ENCODE measurements at places on chromosomes 2 and 18.

- DNase-seq = no peak
Observed at GRCh38 chr18:5068851-5069250, 128.2 kb downstream of the AKAIN1 start.

DNA sequence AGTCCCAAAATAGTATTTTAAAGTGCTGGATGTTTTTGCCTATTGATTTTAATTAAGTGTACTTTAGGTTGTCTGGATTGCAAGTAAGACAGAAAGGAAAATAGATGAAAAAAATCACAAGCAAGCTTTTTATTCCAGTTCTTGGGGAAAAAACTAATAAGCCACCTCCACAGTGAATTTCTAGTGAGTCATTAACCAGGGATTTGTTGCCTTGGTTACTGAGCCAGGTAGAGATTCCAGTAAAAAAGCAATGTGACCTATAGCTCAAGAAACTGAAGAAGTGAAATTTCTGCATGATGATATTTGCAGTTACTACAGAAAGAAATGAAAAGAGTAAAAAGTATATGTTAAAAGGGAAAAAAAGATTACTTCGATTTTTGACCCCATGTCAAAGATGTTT, 160.6 kb downstream of the METTL4 start:
- DNase-seq = no peak

GRCh38 chr2:69060938-69061501, 48.0 kb downstream of the ANTXR1 start:
- DNase-seq = no peak

GRCh38 chr2:1141079-1141478, 190.4 kb downstream of the SNTG2 start:
- DNase-seq = no peak
